WTC11 (cell line): ENCODE measurements at places on chromosomes 12 and 14.

DNA sequence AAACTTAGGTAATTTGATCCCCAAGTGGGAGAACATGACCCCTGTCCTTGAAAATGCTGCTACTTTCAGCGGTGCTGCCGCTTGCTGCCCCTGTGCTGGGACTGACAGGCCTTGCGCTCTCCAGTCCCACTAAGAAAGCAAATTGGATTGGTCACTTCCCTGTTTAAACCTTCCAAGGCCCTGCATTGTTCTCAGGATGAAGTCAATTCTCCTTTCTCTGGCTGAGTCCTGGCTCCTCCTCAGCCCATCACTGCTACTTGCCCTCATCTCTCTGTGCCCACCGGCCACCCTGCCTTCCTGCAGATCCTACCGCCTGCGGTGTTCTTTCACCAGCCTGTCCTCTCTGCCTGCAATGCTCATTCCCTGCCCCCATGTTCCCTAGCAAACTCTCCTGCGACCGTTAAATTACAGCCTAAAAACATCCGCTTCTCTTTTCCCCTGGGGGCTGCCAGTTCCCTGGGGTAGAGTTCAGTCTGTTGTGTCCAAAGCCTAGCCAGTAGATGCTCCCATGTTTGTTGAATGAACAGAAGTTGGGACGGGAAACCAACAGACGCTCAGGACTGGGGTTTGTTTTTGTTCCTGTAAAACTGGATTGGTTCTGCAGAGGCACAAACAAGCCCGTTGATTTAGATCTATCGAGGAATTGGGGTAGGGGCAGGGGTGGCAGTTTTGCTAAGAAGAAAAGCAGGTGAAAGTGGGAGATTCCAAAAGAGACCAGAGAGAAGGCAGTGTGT lies 127.3 kb upstream of the HIF1A start:
- DNase-seq, result no peak

DNA sequence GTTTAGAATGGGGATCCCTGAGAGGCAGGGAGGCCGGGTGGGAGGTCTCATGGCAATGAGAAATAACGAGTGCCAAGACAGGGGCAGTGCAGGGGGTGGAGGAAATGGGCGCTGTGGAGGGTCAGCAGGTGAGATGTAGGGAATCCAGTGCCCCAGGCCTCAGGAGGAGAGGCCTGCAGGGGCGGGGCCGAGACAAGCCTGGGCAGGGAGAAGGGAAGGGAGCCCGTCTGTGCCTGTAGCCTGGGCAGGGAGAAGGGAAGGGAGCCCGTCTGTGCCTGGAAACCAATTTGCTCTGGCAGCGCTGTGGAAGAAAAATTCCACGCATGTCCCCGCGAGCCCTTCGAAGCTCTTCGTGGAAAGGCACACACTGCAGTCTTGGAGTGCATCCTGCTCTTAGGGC lies 10.6 kb upstream of the NCOR2 start:
- no peak for DNase-seq

- no peak for DNase-seq
These were observed 723.9 kb downstream of the MED13L start for GRCh38 chr12:115553622-115554021.

DNA sequence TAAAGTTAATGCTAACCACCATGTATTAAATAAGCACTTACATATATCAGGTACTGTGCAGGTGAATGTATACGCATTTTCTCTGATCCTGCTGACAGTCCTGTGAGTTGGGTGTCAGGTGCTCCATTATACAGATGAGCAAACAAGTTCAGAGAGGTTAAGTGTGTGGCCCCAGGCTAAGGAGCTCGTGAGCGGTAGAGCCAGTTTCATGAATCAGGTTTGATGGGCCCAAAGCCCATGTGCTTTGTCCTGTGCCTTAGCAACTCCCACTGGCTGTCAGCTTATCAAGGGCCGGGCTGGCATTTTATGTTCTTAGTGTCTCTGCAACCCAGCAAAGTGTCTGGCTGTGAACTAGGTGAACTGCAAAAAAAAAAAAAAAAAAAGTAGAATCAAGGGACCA lies 701.2 kb upstream of the TBX3 start:
- DNase-seq, result no peak

GRCh38 chr12:131378176-131378842 lies 332.6 kb upstream of the SFSWAP start:
- DNase-seq, result no peak

DNA sequence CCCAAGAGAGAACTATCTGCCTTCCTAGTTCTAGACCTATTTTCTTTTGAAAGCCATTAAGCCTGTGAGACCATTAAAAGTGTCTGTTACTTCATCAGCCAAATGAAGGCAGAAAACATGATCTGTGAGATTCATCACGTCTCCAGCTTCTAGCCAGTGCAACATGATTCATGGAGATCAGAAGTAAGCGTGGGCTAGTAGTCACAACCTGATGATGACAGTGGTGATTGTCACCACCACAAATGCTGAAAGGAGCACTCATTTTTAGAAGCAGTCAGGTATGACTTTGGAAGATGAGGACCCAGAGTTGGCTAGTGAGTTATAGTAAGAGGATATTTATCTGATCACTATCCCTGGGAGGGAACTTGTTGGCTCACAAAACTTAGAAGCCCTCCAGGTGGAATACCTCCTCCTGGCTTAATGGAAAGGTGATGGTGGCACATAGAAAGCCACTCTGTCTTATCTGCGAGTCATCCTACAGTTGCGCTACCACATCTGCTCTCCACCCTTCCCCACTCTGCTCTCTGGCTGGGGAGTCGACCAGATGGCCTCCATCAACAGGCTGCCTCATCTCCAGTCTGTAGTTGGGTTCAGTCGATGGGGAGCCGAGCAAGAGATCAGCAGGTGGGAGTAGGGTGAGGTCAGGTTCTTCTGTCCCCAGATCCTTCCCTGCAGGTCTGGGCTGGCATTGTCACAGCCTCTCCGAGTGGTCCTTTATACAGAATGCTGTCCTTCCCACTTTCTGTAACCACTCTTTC lies 317.6 kb upstream of the FKBP4 start:
- no peak for DNase-seq

- no peak for DNase-seq
These were observed 39.0 kb upstream of the WNK1 start for GRCh38 chr12:713281-713875.

DNA sequence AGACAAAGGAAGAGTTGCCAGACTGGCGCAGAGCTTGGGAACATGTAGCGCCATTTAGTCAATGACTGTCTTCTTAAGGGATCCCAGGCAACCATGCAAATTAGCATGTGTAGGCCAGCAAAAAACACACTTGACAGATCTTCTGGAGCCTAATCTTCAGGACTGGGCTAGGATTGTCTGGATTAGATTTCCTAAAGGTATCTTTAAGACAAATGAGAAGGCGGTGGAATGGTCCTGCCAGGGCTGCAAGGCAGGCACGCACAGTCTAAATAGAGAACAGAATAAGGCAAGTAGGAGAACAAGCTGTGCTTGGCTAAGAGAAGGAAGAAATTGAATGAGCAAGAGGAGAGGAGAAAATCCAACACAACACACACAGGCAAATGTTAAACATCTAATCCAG lies 80.0 kb downstream of the CIT start:
- no peak for DNase-seq

DNA sequence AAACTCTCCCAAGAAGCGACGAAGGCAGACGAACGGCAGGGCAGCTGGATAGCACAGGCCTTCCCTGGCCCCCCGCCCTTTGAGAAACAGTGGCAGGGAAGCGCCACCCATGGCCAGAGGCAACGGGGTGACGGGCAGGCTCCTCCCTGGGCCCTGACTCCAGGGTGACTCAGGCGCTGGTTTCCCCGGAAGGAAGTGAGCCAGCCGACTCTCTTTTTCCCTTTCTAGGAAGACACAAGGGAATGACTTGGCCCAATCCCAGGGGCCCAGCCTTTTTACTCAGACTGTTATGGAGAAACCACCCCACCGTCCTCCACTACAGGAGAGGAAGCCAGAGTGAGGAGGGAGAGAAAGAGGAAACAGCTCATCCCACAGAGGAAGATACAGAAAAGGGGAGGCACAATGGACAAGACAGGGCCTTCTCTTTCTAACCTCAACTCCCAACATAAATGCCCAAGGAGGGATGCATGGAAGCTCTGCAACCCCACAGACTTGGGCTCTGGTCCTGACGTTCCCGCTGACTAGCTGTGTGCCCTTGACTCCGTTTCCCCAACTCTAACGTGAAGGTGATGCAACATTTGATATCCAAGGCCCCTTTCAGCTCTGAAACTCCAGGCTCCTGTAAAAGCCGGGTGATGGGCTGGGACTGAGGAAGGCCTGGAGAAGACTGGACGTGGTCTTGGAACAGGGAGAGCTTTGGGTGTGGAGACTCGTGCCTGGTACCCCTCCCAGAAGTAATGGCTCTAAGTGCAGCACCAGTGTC lies 27.9 kb downstream of the ACTN1 start:
- DNase-seq, result no peak

- no peak for DNase-seq
These were observed 68.7 kb downstream of the EID3 start for GRCh38 chr12:104372061-104372720.

GRCh38 chr14:99195602-99196309 lies 76.2 kb downstream of the BCL11B start:
- no peak for DNase-seq

- no peak for DNase-seq
These were observed 33.6 kb downstream of the UBR7 start for GRCh38 chr14:93240678-93241000.

DNA sequence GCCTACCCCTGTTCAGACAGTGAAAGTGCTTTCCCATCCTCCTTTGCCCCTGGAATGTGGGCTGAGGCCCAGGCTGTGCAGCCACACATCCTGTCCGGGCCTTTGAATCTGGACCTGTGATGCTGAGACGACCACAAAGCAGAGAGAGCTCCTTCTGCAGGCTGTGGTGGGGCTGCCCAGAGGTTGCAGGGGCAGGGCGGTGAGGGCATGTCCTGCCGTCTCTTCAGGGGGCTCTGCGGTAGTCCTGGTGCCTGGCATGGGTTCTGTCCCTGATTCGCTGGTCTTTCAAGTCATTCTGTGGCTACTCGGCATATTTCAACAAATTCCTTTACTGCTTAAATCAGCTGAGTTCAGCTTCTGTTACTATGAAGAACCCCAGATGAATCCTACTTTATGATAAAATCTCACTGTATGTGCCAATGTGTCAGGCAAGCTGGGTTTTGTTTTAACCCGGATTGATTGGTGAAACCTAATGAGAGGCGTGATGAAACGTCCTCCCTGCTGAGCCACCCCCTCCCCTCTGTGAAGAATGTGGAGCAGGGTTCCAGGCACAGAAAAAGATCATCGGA lies 63.4 kb upstream of the DICER1 start:
- no peak for DNase-seq

- DNase-seq, result no peak
These were observed 9.7 kb downstream of the PAWR start for GRCh38 chr12:79681008-79681590.

DNA sequence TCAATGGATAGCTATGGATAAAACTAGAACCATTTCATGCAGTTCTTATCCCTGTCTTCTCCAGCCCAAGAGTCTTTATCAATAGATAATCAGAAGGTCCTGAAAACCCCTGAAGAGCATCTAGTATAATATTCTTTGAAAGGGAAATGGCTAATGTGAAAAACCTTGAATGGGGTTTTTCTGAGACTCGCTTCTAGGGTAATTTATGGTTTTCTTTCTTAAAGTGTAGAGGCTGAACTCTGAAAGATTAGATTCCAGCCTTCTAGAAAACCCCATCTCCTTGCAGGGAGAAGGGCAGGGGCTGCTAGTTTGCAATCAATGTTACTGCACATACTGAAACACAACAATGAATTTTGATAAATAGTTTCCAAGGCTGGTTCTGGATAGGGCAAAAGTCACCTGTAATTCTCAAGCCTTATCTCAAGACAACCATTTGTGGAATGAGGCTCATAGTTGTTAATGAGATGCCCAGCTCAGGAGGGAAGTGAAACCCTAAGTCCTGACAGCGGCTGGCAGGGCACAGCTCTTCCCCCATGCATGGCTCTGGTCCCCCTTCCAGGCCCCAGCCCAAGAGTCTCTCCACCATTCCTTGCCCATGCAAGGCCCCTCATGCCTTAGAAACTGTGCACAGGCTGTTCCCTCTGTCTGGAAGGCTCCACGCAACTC lies 33.7 kb upstream of the PYGL start:
- no peak for DNase-seq

GRCh38 chr12:58051378-58051777 lies 110.0 kb downstream of the ATP23 start:
- DNase-seq, result no peak

GRCh38 chr12:48894271-48894670 lies 28.6 kb upstream of the RND1 start:
- no peak for DNase-seq

GRCh38 chr14:104245075-104245474 lies 106.7 kb downstream of the KIF26A start:
- DNase-seq, result no peak

DNA sequence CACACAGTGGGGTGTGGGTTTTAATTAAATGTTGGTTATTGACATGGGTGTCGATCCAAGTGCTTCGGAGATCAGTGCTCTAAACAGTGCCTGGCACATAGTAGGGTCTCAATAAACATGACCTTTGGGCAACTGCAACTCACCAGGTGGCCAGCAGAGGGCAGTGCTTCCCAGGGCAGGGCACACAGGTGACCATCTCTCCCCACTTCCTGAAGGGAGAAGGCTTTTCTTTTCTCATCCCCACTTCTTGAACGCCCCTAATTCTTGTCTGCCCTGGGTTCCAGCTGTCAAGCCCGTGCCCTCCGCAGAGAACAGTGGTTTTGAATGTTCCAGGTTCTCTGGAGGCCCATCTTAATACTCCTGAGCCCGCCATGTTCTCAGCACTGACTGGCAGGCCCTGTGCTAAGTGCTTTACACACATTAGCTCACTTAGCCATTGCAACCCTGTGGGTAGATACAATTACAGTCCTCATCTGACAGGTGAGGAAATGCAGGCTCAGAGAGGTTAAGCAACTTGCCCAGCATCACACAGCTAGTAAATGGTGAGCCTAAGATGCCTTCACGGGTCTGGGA lies 16.3 kb downstream of the RAPGEF3 start:
- DNase-seq, result peak; percentile 88

GRCh38 chr12:72365151-72365550 lies 93.0 kb downstream of the TRHDE start:
- no peak for DNase-seq

DNA sequence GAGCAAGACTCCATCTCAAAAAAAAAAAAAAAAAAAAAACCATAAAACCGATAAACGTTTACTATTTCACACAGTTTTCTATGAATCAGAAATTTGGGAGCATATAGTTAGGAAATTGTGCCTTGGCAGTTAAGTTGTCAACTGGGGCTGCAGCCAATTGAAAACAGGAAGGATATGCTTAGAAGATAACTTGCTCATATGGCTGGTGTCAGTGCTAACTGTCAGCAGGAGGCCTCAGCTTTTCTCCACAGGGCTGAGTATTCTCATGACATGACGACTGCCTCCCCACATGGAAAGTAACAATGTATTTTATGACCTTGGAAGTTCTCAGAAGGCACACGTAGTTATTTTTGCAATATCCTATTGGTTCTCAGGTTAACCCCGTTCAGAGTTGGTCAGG lies 29.6 kb upstream of the OR5AU1 start:
- DNase-seq, result no peak

GRCh38 chr12:1668833-1669543 lies 21.9 kb upstream of the ADIPOR2 start:
- no peak for DNase-seq
